ENCODE measurements at places on chromosomes 1 and 21.

DNA sequence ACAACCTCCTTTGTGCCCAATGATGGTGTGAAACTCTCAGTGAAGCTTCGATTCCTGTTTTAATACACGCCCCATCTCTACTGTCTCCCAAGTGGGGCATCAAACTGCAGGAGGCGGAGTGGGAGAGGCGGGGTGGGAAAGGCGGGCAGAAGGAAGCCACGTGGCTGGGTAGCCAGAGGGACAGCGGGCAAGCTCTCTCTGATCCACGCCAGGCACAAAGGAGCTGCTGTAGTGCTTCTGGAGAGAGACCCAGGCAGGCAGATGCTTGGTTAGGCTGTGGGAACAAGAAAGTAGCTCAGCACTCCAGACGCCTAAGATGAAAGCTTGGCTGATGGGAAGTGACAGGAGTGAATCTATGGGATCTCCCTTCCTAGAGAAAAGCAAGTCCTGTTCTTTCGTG, 25.7 kb downstream of the TRIM67 start:
- no peak for DNase-seq

DNA sequence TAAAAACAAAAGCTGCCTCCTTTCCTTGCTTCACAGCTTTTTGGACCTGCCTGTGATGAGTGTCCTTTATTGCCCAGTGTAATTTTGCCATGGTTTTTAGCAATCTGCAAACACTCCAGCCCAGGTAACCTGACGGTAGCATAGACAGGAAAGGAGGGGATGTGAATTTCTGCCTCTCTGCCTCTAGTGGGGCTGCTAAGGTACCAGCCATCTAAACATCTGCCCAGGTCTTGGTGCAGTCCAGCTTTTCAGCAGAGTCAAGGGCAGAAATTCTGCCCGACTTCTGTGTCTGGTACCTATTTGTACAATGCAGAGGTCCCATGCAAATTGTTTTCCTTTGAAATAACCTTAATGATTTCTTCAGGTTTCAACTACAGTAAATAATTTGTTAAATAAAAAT, 371.4 kb downstream of the KIF26B start:
- no peak for DNase-seq

DNA sequence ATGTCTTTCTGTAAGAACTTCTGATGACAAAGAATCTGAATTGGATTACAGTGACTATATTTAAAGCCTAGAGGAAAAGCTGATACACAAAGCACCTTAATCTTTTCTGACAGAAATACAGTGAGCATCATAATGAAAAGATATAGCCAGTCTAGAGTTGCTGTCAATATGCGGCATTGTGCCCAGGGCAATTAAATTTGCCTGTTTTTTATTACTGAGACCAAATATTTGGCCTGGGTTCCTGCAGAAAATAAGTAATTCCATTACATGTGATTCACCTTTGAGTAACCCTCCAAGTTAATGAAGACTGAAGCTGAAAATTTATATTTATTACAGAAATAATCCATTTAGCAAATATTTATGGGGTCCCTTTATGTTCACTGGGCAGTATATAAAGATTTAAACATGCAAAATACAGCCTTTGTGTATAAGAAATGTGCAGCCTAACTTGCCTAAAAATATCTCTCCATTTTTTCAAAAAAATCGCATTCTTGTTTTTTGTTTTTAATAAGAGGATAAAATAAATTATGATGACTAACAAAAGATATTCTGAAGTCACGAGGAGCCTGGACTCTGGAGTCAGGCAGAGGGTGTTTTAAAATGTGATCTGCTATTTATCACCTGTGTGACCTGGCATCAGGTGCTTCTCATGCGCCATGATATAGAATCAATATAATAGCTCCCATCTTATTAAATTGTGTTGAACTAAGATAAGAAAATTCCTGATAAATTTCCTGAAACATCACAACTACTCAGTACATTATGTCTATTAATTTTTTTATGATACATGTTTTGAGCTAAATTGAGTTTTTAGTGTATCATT, 83.6 kb downstream of the SGIP1 start:
- DNase-seq = no peak

- no peak for DNase-seq
Observed at GRCh38 chr1:14697353-14697752, 98.9 kb downstream of the KAZN start.

- no peak for DNase-seq
Observed at GRCh38 chr1:231104917-231105316, 56.9 kb upstream of the TRIM67 start.

- DNase-seq = no peak
Observed at GRCh38 chr1:96723377-96723776, 1.8 kb downstream of the PTBP2 start.

- no peak for DNase-seq
Observed at GRCh38 chr1:203086992-203087763, 1.4 kb upstream of the MYOG start.

- DNase-seq = no peak
Observed at GRCh38 chr21:15823486-15824150, 93.8 kb downstream of the USP25 start.

- DNase-seq = no peak
Observed at GRCh38 chr1:179327679-179328078, 34.1 kb downstream of the SOAT1 start.

GRCh38 chr1:205962821-205963221, 19.6 kb upstream of the SLC26A9 start:
- no peak for DNase-seq

- no peak for DNase-seq
Observed at GRCh38 chr1:112614460-112615065, 4.4 kb downstream of the ST7L start.

DNA sequence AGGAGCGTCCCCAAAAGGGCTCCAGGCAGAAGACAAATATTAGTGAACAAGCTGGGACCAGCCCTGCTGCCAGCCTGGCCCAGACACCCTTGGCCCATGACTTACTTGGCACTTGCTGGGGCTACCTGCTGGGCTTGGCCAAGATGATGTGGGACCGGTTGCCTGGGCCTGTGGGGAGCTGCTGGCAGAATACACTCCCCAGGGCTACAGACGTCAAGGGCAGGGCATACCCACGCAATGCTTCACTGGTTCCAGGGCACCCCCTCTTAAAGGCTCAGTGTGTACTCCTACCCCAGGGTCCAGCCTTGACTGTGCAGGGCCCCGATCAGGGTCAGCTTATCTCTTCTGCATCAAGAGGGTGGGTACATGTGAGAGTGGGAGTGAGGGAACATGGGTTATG, 106.5 kb upstream of the SLC2A1 start:
- no peak for DNase-seq

DNA sequence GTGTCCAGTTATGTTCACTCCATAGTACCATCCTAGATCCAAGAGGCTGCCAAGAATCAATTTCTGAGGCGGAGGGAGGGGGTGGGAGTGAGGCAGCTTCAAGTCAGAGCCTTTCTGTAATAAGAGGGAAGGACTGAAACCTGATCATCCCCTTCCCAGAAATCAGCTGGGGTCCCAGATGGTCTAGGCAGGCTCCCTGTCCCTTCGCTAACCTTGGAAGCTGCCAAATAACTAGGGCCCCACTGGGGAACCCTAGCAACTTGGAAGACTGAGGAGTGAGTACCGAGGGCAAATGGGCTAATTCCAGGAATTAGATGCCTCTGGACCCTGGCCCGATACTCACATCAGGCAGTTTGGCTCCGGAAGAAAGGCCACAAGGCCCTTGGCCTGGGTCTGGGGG, 113.3 kb downstream of the NAV1 start:
- DNase-seq = no peak

DNA sequence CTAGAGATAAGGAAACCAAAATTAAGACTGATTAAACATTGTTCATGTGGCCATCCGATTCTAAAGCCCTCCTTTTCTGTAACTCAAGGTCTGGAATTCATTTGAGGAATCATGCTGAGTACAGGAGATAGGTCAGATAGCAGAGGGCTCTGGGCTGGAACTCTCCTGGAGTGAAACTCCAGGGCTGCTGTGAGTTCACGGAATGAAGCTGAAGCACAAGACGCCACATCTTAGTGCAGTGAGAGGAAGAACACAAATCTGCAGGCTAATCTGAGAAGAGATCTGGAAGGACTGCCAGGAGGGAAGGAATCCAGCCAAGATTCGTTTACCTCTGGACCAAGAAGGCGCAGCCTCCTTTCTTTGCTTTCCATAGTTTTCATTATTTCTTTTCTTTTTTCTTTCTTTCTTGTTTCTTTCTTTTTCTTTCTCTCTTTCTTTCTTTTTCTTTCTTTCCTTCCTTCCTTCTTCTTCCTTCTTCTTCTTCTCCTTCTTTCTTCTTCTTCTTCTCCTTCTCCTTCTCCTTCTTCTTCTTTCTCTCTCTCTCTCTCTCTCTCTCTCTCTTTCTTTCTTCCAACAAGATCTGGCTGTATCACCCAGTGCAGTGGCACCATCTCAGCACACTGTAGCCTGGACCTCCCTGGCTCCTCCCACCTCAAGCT, 74.8 kb upstream of the ATP1B1 start:
- DNase-seq = no peak

DNA sequence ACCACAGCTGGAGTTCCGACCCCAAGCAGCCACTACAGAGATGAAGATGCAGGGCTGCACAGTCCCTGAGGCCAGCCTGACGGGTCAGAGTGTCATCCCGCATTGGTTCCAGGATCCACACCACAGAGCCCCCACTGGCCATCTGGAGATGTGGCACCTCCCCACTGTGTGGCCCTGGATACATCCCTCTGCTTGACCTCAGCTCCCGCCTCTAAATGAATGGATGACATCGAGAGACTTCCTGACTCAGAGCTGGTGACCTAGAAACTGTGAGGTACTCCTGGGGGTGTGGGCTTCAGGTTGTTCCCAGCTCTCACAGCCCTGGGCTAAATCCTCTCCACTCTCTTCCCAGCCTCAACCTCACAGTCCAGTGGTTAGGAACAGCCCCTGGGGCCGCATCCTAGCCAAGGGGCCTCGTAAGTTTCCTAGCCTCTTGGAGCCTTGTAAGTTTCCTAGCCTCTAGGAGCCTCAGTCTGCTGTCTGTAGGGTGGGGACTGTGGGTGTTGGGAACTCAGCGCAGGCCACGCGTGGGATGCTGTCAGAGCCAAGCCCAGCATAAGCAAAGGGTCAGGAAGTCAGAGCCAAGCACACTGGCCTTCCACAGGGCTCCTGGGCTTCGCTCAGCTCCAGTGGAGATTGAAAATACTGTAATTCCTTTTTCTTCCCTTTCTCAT, 87.5 kb upstream of the RUNX3 start:
- no peak for DNase-seq

DNA sequence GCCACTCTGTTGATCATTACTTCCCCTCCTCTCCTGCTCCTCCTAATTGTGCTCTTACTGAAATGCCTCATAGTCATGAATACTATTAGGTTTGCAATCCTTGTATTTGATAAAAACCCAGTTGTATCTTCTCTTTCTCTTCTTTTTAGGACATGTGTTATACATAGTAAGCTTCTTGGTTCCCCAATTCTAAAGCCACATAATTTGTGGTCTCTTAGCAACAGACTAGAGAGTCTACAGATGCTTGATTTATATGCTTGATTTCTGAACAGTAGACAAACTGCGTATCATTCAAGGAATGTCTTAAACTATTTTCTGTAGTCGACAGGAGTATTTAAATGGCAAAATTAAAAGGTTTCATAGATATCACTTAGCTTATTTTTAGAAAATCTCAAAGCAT, 1598.9 kb downstream of the PLA2G4A start:
- DNase-seq = no peak

- DNase-seq = no peak
Observed at GRCh38 chr1:158163000-158163947, 17.4 kb upstream of the CD1D start.

DNA sequence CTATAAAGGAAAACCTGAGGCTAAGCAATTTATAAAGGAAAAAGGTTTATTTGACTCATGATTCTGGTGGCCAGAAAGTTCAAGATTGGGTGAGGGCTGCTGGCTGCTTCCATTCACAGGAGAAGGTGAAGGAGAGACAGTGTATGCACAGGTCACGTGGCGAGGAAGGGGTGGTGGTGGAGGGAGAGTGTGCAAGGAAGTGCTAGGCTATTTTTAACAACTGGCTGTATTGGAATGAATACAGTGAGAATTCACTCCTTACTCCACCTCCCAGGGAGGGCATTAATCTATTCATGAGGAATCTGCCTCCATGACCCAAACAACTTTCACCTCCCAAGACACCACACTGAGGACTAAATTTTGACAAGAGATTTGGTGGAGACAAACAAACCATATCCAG, 51.0 kb downstream of the SYDE2 start:
- DNase-seq = no peak

- no peak for DNase-seq
Observed at GRCh38 chr1:43597028-43597427, 52.9 kb upstream of the KDM4A start.

GRCh38 chr1:85078903-85079302, 30.6 kb upstream of the MCOLN3 start:
- no peak for DNase-seq

- no peak for DNase-seq
Observed at GRCh38 chr1:76764638-76765454, 102.4 kb upstream of the ST6GALNAC5 start.

DNA sequence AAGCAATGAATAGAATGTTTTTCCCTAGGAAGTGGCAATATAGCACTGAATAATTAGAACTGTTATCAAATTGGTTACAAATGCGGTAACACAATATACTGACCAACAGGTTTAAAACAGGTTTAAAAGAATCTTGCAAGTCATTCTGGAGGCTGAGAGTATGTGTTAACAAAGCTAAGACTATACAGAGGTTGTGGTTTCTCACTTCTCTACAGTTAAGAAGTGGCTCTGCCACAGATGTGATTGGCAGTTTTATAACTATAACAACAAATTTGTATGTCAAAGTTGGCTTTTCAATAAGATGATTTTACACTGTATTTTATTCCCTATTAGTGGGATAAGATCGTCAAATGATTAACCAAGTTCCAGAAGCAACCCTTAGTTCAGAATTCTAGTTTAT, 7.1 kb downstream of the ANGEL2 start:
- DNase-seq = no peak

GRCh38 chr1:16249596-16250241, 12.7 kb upstream of the CPLANE2 start:
- DNase-seq = no peak

GRCh38 chr1:233647073-233647472, 33.2 kb downstream of the KCNK1 start:
- DNase-seq = no peak

- no peak for DNase-seq
Observed at GRCh38 chr1:94608852-94609530, 67.4 kb upstream of the F3 start.

DNA sequence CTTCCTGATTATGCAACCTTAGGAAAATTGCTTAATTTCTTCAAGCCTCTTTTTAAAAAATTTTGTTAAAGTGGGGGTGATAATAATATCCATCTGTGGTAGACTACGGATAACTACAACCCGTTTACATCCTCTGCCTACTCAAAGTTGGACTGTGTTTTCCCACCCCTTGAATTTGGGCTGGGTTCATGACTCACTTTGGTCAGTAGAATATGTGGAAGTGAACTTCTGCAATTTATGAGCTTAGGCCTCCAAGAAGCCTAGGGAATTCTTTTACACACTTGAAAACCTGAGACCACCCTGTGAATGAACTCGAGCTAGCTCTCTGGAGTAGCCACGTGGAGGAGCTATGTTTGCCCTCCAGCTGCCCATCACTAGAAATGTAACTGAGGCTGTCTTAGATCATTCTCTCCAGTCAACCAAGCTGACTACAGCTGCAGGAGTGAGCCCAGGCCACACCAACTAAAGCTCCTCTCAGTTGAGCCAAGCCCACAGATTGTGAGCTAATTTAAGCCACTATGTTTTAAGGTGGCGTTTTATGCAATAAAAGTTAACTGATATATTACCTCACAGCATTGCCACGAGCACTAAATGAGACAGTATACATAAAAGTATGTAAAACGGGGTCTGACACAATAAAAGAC, 29.6 kb upstream of the CACHD1 start:
- no peak for DNase-seq

- no peak for DNase-seq
Observed at GRCh38 chr1:61459345-61459744, 265.6 kb downstream of the TM2D1 start.

GRCh38 chr1:96418969-96419368, 302.6 kb upstream of the PTBP2 start:
- DNase-seq = no peak

All from activated CD4-positive, alpha-beta T cell treated with anti-CD3 and anti-CD28 coated beads, Interleukin-2, amount 50 U/mL, for 1 hour (primary cell).